ENCODE measurements at places on chromosomes 1 and 21.

DNA sequence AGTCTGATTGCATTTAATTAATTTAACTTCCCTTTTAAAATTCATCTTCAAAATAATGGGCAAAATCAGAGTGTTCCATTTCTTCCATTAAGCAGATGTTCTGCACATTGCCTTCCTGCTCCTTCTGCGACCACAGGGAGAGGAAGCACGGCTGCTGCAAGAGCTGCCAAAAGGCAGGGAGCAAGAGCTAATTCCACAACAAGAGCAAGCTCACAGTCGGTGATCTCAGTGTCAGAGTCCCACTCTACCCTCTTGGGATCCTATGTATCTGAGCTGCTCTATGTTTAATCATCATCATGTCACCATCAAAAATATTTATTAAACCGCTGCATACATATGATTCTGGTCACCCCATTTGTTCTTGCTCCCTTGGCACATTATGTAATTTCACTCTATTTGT, 255.3 kb upstream of the CAMK1G start:
- no peak for DNase-seq

GRCh38 chr21:36052860-36053714, 7.2 kb downstream of the SETD4 start:
- DNase-seq, result no peak

- DNase-seq, result no peak
Observed at GRCh38 chr1:44464361-44464760, 59.3 kb downstream of the RNF220 start.

- DNase-seq, result no peak
Observed at GRCh38 chr1:234474375-234474774, 4.6 kb downstream of the TARBP1 start.

GRCh38 chr21:27359141-27359540, 392.3 kb upstream of the ADAMTS5 start:
- DNase-seq, result no peak
